Fibroblast of skin of abdomen (primary cell): ENCODE measurements at places on chromosomes 7 and 10.
A peak's percentile ranks its signal among the peaks of the same experiment; 100 is the strongest.

- DNase-seq = no peak
These were observed 229.5 kb upstream of the PLXNA4 start for GRCh38 chr7:132805766-132806165.

GRCh38 chr10:132578287-132578951 lies 40.8 kb downstream of the INPP5A start:
- DNase-seq = no peak

DNA sequence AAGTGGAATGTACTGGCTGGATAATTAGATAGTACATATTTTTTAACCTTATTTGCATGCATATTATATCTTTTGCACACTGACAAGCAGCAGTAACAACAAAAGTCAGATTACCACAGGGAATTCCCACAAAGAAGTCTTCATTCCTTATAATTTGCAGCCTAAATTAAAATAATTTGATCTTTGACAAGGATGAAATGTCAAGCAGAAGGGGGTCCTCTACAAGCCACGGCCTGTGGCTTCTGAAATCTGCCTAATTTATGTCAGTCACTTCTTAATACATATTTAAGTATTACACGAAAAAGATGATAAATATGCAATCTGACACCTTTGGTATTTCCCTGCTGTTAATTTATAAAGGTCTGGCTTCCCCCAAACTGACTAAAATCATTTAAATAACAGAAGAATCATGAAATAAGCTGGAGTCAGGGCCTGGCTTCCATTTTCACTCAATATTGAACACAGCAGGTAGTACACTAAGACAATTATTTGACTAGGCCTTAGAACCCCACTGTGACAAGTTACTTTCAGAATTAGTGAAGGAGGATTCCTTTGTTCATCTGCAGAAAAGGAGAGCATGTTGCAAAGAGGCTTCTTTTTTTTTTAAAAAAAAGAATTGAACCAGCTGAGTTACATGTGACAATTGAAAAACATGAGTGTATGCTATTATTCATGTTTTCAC lies 351.1 kb upstream of the ETV1 start:
- DNase-seq = no peak

GRCh38 chr10:6603142-6604125 lies 23.4 kb upstream of the PRKCQ start:
- no peak for DNase-seq

- peak; percentile 54 for DNase-seq
These were observed 31.9 kb downstream of the CPED1 start for GRCh38 chr7:121020249-121020988.

DNA sequence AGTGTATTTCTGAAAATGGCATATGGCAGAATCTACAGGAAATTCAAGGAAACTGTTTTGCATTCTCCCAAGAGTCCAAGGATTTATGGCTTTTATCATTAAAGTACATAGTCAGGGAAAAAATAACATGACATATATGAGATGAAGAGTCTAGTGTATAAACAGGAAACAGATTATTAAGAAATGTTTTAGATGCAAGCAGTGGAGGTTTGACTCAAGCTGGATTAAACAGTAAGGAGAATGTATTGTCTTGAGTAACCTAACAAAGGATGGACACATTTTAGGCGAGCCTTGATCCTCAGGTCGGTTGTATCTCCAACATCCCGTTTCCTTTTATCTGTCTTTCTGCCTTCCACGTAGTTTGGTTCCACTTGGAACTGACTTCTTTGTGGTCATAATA lies 17.9 kb downstream of the OR6B1 start:
- DNase-seq = no peak

DNA sequence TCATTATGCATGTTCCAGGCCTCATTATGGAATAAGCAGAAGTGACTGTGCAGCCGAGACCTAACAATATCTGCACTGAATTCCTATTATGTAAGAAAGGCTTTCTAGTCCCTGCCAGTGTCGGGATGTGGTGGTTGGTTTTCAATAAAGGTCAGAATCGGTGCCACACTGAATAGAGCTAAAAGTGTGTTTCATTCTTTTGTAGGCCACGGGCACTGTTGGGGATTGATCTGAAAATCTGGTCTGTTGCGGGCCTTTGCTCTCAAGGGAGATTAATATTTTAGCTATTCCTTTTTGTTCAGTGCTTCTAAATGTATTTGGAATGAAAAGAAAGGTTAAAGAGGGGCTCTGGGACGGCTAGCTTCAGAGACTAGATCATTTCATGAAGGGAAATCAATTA lies 559.4 kb upstream of the GALNT17 start:
- no peak for DNase-seq

- DNase-seq = peak; percentile 50
These were observed 505.5 kb upstream of the ZMIZ1 start for GRCh38 chr10:78563314-78563713.

DNA sequence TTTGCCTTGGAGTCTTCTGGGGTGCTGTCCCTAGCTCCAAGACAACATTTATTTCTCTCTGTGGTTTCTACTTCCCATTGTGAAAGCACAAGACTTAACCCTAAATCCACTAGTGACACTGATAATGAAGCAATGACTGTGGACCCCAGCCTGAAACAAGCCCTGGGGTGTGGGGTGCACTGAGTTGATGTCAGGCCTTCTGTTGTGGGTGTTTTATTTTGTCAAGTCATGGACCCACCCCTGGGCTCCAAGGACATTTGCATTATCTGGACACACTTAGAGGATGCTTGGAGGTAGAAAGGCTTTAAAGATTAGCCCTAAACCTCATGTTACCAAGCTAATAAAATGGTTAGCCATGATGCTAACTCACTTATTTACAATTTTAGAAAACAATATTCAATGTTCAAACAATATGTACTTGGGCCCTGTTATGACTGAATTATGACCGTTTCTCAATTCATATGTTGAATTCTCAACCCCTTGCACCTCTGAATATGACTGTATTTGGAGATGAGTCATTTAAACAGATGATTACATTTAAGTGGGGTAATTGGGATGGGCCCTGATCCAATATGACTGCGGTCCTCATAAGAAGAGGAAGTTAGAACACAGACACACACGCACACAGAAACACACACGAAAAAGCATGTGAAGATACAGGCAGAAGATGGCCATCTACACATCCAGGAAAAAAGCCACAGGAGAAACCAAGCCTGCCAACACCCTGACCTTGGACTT lies 137.2 kb upstream of the IGFBP3 start:
- DNase-seq = peak; percentile 84

DNA sequence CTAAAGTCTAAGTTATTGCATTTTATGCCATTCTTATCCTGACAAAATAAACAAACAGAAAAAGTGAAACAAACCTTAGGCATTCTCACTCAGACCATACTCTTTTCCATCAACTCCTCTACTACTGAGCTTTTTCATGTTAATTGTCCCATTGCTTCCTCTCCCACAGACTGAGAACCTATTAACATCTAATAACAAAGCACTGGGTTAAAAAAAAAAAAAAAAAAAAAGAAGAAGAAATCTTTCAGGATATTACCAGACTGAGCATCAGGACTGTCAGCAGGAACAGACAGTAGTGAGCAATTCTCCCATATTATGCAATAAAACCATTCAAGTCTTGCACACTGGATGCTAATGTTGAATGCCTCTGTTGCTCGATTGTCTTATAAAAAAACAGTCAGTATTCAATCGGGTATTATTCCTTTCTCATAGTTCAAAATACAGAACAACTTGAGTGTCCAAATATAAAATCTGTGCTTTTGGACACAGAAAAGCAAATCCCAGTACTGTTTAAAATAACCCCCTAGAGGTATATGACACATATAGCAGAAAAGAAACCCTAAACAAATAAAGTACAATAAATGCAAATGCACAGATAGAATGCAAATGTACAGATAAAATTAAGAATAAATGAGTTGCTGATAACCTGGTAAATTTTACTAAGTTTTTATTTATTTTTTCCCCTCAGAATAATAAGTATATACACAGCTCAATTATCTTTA lies 531.3 kb upstream of the LRRTM3 start:
- DNase-seq = no peak

- no peak for DNase-seq
These were observed 686.9 kb downstream of the AUTS2 start for GRCh38 chr7:70285187-70285586.

- no peak for DNase-seq
These were observed 164.4 kb downstream of the ZNF365 start for GRCh38 chr10:62538606-62539005.

GRCh38 chr10:42836771-42837468 lies 54.3 kb downstream of the BMS1 start:
- DNase-seq = peak; percentile 11

DNA sequence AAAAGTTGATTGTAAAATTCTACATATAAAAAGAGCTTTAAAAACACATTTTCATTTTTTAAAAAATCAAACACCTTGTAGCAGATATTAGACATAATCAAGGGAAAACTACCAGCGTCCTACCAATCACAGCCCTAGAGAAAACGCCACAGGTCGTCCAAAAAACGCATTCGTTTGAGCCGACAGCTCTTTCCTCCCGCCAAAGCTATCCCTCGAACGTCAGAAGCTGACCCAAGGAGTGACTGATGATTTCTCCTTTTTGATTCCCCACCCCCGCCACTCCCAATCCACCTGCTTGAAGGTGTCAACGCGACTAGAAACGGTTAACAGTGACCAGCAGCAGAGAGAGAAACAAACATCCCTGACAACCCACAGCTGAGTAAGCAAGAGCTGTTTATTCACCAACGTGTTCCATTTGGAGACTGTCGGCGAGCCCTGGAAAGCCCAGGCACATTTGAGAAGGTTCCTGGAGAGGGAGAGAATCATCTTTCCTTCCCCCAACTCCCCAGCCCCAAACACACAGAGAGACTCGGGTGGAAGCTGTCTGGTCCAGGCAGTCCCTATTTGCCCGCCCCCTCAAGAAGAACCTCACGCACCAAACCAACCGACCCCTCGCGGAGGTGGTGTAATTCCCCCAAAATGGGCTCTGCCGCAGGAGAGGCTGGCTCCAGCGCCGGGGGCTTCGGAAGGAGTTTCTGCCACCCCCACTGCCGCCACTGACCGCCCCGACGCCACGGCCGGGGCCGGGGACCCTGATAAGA lies 622 bp downstream of the CPEB3 start:
- peak; percentile 18 for DNase-seq

DNA sequence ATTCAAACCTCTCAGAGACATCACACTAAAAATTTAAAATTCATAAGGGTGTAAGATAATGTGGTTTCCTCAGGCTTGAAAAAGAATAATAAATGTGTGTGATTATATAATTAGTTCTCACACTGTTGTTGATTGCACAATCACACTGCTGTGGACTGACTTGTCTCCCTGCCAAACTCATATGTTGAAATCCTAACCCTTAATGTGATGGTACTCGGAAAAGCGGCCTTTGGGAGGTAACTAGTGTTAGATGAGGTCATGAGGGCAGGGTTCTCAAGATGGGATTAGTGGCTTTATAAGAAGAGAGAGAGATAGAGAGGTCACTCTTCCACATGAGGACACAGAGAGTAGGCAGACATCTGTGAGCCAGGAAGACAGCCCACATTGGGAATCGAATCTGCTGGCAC lies 128.5 kb upstream of the COL1A2 start:
- peak; percentile 52 for DNase-seq

DNA sequence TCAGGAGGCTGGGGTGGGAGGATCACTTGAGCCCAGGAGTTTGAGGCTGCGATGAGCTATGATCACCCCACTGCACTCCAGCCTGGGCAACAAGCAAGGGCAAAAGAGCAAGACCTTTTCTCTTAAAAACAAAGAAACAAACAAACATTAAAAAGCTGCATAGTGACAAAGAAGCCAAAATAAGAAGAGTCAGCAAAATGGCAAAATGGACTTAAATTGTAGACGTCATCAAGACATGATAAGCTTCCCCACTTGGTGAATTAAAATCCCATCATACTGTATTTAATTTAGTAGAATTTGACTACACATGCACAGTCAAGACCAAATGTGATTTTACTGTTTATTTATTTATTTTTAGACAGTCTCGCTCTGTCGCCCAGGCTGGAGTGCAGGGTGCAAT lies 48.8 kb upstream of the ATOH7 start:
- DNase-seq = no peak
